MG63 (cell line): ENCODE measurements at places on chromosomes 7 and 10. TPM values are rescaled to one million over a fixed set of nuclear protein-coding genes. Genes with fewer than 3 reads are reported as not detected.

HELLS gene
- total RNA-seq, result 36.9 and 39.1 TPM in 2 replicates

CARD11 gene
- not detected in 2 replicates for total RNA-seq

DNA sequence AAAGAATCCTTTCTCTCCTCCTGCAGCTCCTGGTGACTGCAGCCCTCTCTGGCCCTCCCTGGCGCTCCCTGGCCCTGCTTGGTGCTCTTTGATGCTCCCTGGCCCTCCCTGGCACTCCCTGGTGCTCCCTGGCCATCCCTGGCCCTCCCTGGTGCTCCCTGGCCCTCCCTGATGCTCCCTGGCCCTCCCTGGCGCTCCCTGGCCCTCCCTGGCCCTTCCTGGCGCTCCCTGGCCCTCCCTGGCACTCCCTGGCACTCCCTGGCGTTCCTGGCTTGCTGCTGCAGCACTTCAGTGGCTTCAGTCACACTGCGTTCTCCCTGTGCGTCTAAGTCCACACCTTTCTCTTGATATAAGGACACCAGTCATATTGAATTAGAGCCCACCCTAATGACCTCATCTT lies 15.2 kb upstream of the FGFR2 start:
- DNase-seq, result no peak

- no peak for DNase-seq
Observed at GRCh38 chr7:12094365-12094921, 116.7 kb upstream of the TMEM106B start.

DNA sequence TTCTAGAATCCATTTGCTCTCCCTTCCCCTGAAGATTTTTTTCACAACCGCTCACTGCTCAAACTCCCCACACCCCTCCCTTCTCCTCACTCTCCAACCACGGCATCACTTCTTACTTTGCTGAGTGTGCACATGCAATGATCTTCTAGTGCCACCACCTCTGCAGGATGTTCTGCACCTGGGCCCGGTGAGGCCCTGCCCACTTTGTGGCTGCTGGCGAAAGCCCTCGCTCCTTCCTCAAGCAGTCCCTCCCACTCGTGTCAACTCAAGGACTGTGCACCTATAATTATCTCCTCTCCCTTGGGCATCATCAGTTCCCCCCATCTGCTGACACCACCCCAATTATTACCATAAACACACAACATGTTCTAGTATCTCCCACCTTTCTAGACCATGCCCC lies 91.0 kb upstream of the LANCL2 start:
- no peak for DNase-seq

- peak; percentile 15 for DNase-seq
Observed at GRCh38 chr7:32890010-32890792, 1.4 kb downstream of the KBTBD2 start.

- peak; percentile 10 for DNase-seq
Observed at GRCh38 chr10:101367569-101368453, 13.8 kb downstream of the BTRC start.
